Mammary epithelial cell (primary cell): ENCODE measurements at places on chromosomes 6 and 20.

- no peak for DNase-seq
Observed at GRCh38 chr6:92507552-92507951, 911.8 kb downstream of the EPHA7 start.

GRCh38 chr6:37517411-37517812 lies 17.7 kb upstream of the CCDC167 start:
- no peak for DNase-seq

- no peak for DNase-seq
Observed at GRCh38 chr6:6951355-6951754, 156.4 kb upstream of the RREB1 start.

DNA sequence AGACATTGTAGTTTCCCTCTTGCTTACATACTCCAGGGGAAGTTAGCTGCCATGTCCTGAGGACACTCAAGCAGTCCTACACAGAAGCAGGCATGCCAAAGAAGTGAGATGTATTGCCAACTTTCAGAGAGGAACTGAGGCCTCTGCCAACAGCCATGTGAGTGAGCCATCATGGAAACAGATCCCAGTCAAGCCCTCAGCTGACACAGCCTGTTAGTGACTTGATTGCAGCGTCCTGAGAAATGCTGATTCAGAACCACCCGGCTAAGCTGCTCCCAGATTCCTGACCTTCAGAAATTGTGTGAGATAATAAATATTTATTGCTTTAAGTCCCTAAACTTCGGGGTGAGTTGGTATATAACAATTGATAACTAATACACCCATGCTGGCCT lies 38.1 kb downstream of the GSTA2 start:
- DNase-seq, result peak; percentile 27

DNA sequence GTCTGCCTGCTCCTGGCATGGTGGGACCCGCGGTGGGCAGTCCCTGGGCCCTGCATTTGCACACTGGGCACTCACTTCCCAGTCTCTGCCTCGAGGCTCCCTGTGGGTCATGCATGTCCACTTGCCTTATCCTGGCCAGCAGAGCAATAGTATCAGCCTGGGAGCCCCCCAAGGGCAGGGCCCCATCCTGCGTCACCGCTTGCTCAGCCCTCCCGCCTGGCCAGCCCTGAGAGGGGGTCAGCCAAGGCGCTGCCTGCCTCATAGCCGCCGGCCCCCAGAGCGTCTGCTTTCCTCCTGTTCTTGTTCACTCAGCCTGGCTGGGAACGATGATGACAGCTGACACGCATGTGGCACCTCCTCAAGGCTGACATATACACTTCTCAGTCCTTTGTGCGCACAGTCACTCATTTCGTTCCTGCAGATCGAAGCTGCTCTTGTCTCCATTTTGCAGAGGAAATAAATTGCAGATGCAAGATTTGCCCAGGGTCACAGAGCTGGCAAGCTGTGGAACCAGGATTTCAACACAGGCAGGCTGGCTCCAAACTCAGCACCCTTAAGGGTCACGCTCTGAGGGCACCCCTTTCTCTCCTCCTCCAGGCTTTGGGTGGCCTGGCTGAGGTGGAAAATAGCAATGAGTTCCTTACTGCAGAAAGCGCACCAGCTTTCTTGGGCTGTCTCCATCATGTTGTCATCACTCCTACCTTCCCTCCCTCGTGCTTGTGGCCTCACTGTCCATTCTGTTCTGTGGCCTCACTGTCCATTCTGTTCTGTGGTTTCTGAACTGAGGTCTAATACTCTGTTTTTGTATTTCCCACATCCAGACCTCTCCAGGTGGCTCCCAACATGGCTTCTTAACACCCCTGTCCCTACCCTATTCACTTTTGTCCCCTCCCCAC lies 17.2 kb downstream of the KCNK17 start:
- no peak for DNase-seq

DNA sequence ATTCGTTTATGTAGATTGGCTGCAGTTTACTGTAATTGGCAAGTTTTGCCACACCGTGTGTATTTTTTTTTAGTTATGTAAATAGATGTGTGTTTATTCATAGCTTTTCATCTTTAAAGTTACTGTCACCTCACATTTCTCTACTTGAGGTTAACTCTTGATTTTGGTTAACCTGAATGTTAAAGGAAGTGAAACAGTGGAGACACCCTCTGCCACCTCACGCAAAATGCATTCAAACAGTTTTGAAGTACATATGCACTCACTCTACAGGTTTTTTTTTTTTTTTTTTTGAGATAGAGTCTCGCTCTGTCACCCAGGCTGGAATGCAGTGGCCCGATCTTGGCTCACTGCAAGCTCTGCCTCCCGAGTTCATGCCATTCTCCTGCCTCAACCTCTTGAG lies 17.7 kb downstream of the OR2A4 start:
- DNase-seq, result no peak

DNA sequence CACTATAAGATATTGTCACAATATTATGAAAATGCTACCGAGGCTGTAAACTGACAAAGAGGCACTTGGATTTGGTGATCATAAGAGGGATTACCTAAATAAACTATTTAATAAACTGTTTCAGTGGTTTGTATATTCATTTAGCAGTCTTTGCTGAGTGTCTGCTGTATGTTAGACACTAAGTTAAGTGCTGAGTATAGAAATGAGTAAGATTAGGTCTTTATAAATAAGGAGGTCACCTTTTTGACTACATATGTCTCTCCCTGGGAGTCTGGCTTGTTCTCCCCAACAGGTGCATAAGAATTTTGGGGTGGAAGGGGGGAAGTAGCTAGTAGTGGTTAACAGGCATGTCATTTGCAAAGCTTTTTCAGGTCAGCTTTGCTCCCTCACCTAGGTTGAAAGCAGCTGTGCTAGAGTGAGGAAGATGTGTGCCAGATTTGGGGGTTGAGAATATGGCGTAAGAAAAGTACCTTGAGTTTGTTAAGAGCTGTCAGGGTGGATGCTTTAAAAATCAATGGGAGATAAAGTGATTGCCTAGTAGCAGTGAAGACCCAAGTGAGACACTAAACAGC lies 246.3 kb downstream of the ZFAND3 start:
- DNase-seq, result no peak
